ENCODE measurements at places on chromosomes 7 and 10. TPM values are rescaled to one million over a fixed set of nuclear protein-coding genes. Genes with fewer than 3 reads are reported as not detected.
A peak's percentile ranks its signal among the peaks of the same experiment; 100 is the strongest.

- H3K4me3 ChIP-seq = peak overlapping the region; percentile 48
- H3K27me3 ChIP-seq = no peaks in the 10 kb centered on the region
- no peaks in the 10 kb centered on the region for H3K36me3 ChIP-seq
- peak overlapping the region; percentile 98 for H3K27ac ChIP-seq
Measured at GRCh38 chr10:63630931-63631680, 109.9 kb downstream of the REEP3 start.

DNA sequence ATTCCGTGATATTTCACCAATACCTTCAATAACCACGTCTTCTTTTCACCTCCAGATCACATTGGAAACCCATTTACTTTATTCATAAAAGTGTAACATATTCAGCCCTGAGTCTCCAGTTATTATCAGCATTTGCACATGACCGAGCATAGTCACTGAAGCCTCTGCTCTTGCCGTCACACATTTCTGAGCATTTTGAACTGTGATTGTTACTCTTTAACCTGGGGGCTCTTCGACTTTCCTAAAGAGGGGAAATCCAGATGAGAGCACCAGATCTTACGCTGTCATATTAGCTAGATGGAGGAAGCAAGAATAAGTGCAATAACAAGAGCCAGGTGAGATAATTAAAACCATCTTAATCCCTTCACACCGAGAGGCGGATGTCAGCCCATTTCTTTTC lies 260.0 kb upstream of the NRP1 start:
- no peaks in the 10 kb centered on the region for H3K4me1 ChIP-seq
- no peak for DNase-seq
- H3K27me3 ChIP-seq = no peaks in the 10 kb centered on the region
- no peak overlapping the region for H3K27ac ChIP-seq
- no peaks in the 10 kb centered on the region for H3K36me3 ChIP-seq

DNA sequence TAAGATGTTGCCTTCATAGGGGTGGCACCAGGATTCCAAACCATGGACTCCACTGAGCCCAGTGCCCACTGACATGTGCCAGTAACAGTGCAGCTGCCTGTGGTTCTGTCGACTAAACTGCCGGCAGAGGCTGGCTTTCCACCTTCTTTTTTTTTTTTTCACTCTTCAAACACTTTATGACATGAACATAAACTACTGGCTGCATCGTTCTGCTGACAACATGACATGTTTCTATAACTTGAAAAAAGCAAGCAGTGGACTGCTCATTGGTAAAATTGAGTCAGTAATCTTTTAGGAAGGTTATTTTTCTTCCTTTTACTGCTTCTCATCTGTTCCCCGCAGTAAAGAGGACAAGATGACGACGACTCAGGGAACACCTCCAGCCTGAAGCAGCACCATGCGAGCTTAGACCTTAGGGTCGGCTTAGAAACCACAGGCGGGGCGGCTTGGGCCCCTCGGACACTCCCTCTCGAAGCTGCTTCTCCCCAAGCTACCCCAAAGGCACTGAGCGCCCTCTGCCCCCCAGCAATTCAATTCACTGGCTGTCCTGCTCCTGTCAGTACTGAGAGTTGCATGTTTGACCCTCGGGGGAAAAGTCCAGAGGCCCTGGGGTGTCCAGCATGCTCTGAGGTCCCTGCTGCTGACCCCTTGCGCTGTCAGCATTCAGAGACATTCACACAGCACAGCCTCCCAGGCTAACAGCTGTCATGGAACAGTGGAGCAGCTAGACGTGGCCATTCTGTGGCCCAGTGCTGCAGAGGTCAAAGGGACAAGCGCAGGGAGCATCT lies 112.5 kb downstream of the EGFR start:
- no peaks in the 10 kb centered on the region for H3K36me3 ChIP-seq
- peaks cover 85% of the 10 kb centered on the region for H3K4me1 ChIP-seq
- H3K27ac ChIP-seq = peak overlapping the region; percentile 72
- peak; percentile 23 for DNase-seq
- H3K4me3 ChIP-seq = no peak overlapping the region

DNA sequence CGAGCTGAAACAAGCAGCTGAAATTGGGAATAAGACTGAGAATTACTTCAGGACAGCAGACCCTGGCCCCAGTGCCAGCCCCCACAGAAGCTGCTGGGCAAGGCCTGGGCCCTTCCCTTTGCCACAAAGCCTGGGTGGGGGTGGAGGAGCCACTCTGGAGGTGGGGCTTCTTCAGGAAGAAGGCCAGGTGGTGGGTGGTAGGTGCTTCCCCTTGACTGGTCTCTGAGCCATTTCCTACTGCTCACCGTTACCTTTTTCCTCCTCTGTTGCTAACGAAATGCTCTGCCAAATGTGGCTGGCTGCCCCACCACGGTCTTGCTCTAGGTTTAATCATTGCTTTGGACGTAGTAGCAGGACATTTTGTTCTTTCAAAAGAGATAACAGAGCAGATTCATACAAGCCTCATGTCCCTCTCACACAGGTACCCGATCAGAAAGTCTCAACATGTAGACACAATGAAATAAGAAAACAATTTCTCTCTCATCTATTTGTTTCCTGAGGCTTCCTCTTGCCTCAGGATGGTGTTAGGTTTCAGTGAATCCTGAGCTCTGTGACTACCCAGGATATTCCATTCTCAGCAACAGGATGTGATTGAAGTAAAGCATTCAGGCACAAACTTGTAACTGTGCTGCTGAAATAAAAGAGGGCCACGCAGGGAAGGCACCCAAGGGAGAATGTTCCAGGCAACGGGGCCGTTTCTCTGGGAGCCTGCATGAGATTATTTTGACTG lies 66.5 kb downstream of the WDR11 start:
- H3K4me3 ChIP-seq = no peak overlapping the region
- no peaks in the 10 kb centered on the region for H3K36me3 ChIP-seq
- no peaks in the 10 kb centered on the region for H3K27me3 ChIP-seq
- no peak for DNase-seq
- no peak overlapping the region for H3K27ac ChIP-seq

GRCh38 chr10:16816171-16816570 lies 1.1 kb downstream of the RSU1 start:
- peaks cover 10% of the 10 kb centered on the region for H3K4me1 ChIP-seq
- no peaks in the 10 kb centered on the region for H3K27me3 ChIP-seq
- H3K27ac ChIP-seq = no peak overlapping the region
- H3K4me3 ChIP-seq = peak overlapping the region; percentile 76
- no peak for DNase-seq
- H3K36me3 ChIP-seq = peaks cover 6% of the 10 kb centered on the region

- no peaks in the 10 kb centered on the region for H3K4me1 ChIP-seq
- H3K27ac ChIP-seq = no peak overlapping the region
- no peaks in the 10 kb centered on the region for H3K27me3 ChIP-seq
- H3K4me3 ChIP-seq = no peak overlapping the region
- H3K36me3 ChIP-seq = no peaks in the 10 kb centered on the region
Measured at GRCh38 chr10:72483471-72483870, 128.8 kb upstream of the DNAJB12 start.

DNA sequence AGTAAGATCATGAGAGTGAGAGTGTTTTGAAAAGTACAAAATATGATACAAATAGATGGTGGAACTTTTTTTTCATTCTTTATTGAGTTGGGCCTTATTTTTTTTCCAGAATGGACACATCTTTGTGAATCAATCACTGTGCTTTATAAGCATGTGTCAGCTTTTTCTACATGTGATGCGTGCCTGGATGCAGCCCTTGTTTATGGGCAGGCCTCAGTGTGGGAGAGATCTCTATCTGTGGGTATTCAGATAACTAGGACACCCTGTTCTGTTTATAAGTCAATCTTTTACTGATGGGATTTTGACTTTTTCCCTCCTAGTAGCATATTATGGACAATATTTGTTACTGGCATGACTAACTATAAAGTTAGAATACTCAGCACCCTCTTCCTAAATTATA lies 42.9 kb upstream of the IKZF1 start:
- no peaks in the 10 kb centered on the region for H3K4me1 ChIP-seq
- no peak overlapping the region for H3K4me3 ChIP-seq
- H3K27ac ChIP-seq = no peak overlapping the region
- no peak for DNase-seq
- H3K27me3 ChIP-seq = no peaks in the 10 kb centered on the region

- DNase-seq = no peak
- H3K27ac ChIP-seq = no peak overlapping the region
- no peaks in the 10 kb centered on the region for H3K4me1 ChIP-seq
- H3K36me3 ChIP-seq = no peaks in the 10 kb centered on the region
- H3K4me3 ChIP-seq = no peak overlapping the region
- no peaks in the 10 kb centered on the region for H3K27me3 ChIP-seq
Measured at GRCh38 chr10:52984169-52984568, 211.6 kb upstream of the MBL2 start.

The TRIM50 gene
- 0.15 TPM for total RNA-seq

The CALY gene
- total RNA-seq = 0.77 TPM

The ACTL6B gene
- not detected for total RNA-seq

The CPN1 gene
- total RNA-seq = not detected

The FLNC gene
- total RNA-seq = 2,445 TPM

The LIPJ gene
- not detected for total RNA-seq

The TSPAN15 gene
- total RNA-seq = 7.9 TPM

The VGF gene
- total RNA-seq = not detected

All from heart right ventricle (tissue), 16 donors.